Activated T-cell treated with anti-CD3 and anti-CD28 coated beads, Interleukin-2, amount 50 U/mL, for 72 hours (primary cell): ENCODE measurements at places on chromosomes 16 and 17.
A peak's percentile ranks its signal among the peaks of the same experiment; 100 is the strongest.

- peak; percentile 80 for DNase-seq
Measured at GRCh38 chr17:66301864-66302741, at the start of gene PRKCA. PRKCA (plus strand) TSS chr17:66302613.

DNA sequence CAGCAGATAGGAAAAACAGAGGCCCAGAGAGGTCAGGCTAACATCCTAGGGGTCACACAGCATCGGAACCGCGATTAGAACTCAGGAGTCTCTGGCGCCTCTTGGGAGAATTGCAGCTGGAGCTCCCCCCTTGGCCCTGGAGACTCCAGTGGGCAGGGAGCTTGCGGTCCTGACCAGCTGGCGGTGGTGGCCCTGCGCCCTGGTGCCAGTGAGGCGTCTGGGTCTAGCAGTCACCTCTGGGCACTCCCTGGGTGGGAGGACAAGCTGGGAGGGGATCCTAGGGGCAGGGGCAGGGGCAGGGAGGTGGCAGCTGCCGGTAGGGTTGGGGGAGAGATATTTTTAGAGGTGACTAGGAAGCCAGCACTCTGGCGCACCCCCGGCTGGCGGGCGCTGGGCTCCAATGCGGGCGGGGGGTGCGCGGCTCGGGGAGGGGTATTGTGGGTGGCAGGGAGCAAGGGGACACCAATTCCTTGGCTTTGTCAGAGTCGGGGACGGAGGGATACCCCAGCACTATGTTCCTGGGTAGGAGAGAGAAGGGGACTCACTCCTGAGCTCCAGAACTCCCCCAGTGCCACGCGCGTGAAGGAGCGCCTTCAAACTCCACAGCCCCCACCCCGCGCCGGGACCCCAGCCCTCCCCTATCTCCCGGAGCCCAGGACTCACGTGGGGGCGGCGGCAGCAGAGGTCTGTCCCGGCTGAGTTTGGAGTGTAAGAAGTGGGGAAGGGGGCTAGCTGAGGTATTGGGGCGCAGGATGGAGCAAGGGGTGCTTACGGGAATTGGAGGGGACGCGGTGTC, 584 bp downstream of the PHOSPHO1 start:
- no peak for DNase-seq

- DNase-seq: no peak
Measured at GRCh38 chr17:8360260-8360659, 16.2 kb downstream of the KRABD2 start.

- no peak for DNase-seq
Measured at GRCh38 chr16:55565086-55565485, 1.4 kb upstream of the CAPNS2 start.

DNA sequence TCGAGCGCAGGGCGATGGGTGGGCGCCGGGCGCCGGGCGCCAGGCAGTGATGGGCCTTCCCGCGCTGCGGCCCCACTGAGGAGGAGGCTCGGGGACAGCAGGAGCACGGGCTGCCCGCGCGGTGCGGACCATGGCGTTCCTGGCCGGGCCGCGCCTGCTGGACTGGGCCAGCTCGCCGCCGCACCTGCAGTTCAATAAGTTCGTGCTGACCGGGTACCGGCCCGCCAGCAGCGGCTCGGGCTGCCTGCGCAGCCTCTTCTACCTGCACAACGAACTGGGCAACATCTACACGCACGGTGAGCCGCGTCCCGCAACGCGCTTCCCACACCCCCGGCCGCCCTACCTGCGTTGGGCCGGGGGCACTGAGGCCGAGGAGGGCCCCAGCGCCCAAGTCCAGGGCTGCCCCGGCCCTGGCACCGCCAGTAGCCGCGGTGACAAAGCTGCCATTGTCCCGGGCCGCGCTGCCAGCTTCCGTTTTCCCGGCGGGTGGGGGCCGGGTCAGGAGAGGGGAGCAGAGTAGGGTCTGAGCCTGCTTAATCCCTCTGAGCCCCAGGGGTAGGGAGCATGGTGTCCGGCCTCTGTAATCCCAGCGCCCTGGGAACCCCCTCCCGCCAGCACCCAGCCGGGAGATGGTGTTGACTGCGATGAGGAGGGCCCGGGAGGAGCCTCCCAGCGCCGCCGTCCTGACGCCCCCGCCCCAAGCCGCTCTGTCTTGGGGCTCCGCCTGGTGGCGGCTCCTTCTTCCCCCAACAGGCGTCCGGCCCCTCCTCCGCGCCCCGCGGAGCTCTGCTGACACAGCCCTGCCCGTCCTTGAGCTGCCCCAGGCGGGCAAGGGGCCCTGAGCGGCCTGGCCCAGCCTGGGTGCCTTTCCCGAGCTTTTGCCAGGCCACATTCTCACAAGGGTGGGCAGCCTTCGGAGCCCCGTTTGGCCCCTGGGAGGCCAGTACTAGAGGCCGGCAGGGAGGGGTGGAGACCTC, 685 bp downstream of the PAQR4 start:
- peak; percentile 91 for DNase-seq

DNA sequence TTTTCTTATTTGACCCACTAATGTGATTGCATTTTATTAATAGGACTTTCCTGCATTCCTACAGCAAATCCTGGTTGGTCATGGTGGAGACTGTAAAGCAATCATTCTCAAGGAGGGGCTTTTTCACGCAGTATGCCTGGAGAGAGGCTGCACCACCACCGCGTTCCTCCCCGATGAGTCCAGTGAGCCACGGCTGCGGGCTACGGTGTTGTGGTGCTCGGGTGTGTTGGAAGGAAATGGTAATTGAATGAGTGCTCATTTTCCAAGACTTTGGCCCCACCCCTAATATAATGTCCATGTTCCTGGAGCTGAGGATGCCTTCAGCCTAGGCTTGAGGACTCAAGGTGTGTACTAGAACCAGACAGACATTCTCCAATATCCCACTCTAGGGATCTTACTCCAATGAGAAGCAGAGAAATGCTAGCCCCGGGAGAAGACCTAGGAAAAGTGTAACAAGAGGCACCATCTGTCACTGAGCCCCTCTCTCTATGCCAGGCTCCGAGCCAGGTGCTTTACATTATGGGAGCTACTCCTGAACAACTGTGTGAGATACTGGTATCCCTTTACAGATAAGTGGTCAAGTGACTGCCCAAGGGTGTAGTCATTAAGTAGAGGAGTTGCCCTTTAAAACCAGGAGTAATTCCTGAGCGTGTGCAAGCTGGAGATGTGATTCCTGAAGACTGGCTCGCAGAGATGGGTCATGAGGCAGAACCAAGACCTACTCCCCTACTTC, 39.4 kb downstream of the HEATR6 start:
- no peak for DNase-seq

- DNase-seq: no peak
Measured at GRCh38 chr16:66774981-66775380, 23.6 kb upstream of the DYNC1LI2 start.

- peak; percentile 53 for DNase-seq
Measured at GRCh38 chr17:56594320-56595107, 1.0 kb downstream of the NOG start.

DNA sequence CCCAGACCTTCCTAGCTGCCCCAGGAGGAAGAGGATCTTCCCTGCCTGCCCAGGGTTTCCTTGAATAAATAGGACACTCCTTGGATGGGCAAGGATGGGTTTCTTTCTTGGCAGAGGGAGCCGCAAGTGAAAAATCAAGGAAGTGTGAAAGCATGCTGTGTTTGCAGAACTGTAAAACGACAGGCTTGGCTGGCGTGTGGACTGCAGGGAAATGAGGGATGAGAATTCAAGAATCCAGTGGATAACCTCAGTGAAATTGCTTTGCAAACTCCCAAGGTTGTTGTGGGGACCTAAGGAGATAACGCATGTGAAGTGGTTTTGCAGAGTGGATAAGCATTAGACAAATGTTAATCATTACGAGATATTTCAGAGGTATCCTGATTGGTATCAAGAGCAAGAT, 20.4 kb downstream of the GPR139 start:
- DNase-seq: no peak

GRCh38 chr17:41906465-41907184, 12.1 kb downstream of the ACLY start:
- DNase-seq: no peak

DNA sequence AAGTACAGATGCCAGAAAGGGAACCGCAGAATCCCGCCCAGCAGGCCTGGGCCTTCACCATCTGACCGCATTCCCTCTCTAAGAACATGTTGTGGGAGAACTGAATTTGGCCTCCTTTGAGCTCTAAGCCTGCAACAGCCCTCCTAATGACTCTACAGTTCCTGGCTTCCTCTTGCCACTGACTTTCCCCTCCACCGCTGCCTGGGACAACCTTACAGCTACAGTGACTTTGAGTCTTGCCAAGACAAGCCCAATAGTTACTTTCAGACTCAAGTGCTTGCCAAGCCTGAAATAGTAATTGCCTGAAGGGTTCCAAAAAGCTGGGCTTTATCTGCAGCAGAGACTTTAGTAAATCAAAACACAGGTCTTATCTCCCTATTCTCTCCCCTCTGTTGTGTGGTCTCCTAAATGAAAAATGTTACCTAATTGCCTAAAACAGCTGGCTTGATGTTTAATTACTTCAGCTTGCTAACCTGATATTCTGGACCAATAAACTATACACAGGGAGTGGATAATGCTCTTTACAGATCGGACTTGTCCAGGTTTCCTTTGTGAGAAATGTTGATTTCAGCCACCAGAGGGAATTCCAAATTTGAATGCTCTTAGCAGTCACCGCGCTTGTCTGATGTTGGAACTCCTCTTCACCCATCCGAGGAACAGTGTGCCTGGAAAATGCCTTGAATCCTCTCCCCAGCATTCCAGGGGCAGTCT, 85.1 kb upstream of the TBX2 start:
- no peak for DNase-seq

- no peak for DNase-seq
Measured at GRCh38 chr16:17457997-17458396, 12.8 kb downstream of the XYLT1 start.

GRCh38 chr17:43665084-43665936, 3.6 kb upstream of the MEOX1 start:
- DNase-seq: no peak

DNA sequence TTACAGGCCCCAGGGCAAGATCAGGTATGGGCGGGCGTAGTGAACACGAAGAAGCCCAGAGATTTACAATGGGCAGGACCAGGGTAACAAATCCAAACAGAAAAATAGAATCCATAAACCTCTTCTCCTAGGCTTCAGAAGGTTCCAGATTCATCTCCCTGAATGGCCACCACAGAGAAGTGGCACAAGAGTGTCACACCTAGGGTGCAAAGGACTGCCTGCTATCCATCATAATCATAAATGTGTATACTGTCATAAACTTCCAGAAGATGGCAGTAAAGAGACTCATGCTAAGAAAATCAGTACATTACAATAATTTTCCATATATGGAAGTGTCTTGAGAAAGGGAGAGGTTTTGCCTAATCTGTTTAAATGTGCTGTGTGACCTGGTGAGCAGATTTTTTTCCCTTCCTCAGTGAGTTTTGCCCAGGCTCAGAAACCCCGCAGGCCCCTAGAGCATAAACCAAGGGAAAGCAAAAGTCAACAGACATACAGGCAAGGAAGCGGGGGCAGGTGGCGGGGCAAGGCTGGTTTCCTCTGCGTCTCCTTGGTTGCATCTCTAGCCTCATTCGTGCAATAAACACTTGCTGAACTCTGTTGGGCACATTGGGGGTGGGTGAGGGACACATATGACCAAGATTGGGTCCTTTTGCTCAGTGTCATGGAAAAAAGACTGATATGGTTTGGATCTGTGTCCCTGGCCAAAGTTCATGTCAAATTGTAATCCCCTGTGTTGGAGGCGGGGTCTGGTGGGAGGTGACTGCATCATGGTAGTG, 92.0 kb upstream of the CDH5 start:
- peak; percentile 13 for DNase-seq

DNA sequence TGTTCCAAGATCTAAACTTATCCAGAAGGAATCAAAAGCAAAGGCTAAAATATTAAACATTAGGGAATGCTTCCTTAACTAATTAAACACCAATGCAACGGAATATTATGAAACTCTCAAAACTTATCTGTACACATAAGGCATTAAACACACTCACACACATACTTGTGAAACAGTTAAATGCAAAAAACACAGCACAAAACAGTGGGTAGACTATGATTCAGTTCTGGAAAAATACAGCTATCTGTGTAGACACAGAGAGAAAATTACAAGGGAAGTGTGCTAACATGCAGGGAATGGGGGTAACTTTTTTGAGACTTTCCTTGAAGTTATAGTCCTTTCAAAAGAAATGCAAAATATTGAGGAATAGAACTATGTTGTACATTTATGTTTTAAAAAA, 36.7 kb upstream of the CCL1 start:
- DNase-seq: no peak

DNA sequence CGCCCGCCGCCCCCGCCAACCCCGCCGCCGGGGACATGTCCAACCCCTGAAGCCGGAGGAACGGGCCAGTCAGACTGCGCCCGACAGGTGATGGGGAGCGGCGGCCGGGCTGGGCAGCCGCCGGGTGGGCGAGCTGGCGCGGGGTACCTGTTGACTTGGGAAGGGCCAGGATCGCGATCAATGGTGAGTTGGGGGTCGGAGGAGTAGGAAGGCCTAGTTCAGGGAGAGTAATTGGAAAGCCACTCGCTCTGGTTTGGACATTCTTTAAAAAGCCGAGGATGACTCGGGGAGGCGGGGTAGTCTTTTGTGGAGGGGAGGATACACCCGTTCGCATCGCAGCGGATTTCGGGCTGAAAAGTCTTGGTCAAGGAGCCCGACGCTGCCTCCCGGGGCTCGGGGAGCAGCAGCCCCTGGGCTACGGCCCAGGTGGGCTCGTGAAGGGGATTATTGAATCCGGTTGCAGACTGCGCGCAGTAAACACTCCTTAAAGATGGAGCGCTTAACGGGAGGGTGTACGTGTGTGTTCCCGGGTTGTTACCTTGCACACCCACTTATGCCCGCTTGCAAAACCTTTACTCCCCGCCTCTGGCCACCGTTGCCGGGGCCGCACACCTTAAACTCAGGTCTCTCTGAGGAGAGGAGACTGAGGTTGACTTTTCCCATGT, 123.8 kb downstream of the GOSR1 start:
- DNase-seq: peak; percentile 25

DNA sequence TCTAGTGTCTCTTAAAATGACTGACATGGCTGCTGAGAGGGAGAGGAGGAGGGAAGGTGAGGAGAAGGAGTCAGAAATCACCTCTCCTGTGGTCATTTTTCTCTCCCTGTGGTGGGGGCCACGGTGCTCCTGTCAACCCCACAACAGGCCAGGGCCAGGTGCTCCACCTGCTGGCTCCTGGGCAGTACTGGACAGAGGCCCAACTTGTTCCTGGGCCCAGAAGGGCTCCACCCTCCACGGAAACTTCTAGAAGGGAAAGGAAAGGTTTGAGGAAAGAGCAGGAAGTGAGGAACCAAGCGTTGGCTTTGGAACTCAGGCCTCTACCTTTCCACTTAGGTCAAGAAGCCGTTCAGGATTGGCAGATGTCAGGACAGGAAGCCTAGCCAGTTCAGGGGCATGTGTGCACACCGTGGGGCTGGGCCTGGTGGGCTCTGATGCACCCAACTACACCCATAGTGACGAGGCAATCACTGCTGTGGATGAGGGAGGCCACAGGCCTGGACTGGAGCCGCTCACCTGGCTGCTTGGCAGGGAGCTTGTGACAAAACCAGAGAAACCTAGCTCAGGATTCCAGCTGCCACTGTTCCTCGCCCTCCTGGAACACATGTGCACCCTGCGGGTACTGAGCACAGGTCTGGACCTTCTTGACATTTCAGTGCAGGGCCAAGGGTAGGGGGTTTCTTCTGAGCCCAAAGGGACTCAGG, 36.1 kb downstream of the WNT3 start:
- DNase-seq: peak; percentile 50

- no peak for DNase-seq
Measured at GRCh38 chr16:29837841-29838240, 17.6 kb downstream of the MVP start.

- no peak for DNase-seq
Measured at GRCh38 chr17:81834831-81835267, at the start of gene PPP1R27. PPP1R27 (minus strand) TSS chr17:81835050; CDS start chr17:81834953, 97 bp downstream.

- no peak for DNase-seq
Measured at GRCh38 chr16:68844211-68844564, 857 bp downstream of the TANGO6 start.
